ENCODE measurements at places on chromosomes 11 and 22.

- no peak for DNase-seq
Measured at GRCh38 chr11:47714554-47715081, 551 bp downstream of the AGBL2 start.

DNA sequence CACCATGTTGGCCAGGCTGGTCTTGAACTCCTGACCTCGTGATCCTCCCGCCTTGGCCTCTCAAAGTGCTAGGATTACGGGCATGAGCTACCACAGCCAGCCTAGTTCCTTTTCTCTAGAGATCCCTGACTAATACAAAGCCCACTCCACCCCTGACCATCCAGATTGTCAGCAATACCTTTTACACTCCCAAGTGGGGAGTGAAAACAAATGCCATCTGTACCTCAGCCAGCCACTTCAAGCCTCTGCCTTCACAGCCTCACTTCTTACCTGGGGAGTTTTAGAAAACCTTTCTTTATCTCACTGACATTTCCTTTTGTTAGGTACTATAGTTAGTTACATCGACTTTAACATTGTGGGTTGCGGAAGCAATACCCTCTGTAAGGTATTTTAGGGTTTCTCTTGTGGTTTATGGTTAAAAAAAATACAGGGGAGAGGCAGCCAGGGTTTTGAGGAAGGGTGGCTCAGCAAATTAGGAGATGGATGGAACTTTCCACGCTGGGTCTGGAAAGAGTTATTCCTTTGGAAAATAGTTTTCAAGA is 8.9 kb downstream of the TOM1 start:
- DNase-seq: no peak

DNA sequence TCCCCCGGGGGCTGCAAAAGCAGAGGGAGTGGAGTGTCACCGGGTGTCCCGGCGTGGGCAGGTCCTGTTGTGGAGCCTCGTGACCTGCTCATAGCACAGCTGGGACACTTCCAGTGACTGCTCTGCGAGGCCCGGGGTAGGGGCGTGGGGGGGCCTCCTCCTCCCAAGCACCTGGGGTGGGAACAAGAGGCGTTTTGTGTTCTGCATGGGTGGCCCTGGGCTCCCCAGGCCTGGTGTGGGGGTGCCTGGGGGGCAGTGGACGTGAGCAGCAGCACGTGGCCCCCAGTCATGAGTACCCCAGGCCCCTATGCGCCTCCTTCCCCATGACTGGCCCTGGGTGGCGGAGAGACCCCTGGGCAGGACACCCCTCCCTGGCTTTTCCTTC is 104.7 kb downstream of the KCNQ1 start:
- DNase-seq: no peak

DNA sequence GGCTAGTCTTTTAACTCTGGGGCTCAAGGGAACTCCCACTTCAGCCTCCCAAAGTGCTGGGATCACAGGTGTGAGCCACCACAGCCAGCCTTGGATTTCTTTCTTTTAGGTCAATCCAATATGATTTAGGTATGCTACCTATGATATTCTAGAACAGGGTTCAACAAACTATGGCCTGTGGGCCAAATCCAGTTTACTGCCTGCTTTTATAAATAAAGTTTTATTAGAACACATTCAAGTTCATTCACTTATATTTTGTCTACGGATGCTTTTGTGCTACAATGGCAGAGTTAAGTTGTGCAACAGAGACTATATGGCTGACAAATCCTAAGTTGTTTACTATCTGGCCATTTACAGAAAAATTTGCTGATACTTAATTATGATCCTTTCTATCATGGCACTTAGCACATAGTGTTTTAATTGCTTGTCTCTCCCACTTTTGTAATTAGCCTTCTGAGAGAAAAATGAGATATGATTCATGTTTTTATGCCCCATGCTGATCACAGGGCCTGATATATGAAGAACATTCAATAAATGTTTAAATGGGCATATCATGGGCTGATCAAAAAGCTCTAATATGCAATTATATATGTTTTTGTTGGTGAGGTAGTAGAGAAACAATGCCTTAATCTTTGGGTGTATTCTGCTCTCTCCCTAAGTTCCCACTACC is 109.6 kb downstream of the STIM1 start:
- DNase-seq: no peak

DNA sequence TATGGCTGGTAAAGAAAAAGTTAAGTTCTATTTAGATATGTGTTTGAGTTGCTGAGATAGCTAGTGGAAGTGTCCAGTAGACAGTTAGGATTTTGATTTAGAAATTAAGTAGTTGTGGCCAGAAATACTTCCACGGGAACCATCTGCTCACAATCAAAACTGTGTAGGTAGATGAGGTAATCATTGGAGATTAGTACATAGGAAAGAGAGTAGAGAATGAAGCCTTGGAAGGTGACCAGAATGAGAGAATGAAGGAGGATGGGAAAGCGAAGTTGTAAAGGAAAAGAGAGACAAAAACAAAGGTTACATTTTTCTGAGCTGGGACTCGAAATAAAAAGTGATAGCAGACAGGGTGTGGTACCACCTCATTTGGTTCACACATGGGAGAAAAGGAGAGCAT is 296.9 kb upstream of the SORL1-AS1 start:
- no peak for DNase-seq

GRCh38 chr22:22712666-22713365 is 68.4 kb downstream of the GGTLC2 start:
- DNase-seq: no peak

GRCh38 chr22:37601540-37602442 is 6.8 kb upstream of the GGA1 start:
- DNase-seq: no peak

DNA sequence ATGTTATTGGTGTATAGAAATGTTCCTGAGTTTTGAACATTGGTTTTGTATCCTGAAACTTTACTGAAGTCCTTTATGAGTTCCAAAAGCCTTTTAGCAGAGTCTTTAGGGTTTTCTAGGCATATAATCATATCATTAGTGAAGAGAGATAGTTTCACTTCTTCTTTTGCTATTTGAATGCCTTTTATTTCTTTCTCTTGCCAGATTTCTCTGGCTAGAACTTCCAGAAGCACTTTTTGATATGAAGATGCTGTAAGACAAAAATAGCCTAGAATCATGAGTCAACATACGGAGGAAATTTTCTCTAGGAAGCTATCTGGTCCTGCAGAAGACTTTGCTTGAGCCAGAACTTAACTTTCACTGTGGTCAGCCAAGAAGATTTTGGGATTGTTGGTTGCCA is 86.7 kb upstream of the IZUMO1R start:
- no peak for DNase-seq

- no peak for DNase-seq
Measured at GRCh38 chr11:32573228-32573627, 10.4 kb upstream of the EIF3M start.

- no peak for DNase-seq
Measured at GRCh38 chr11:95066716-95067038, at the start of gene SRSF8. Gene SRSF8 (plus strand): TSS chr11:95066919. CDS start chr11:95067227, 308 bp downstream.

- DNase-seq: no peak
Measured at GRCh38 chr22:41991111-41991510, 7.5 kb upstream of the WBP2NL start.

DNA sequence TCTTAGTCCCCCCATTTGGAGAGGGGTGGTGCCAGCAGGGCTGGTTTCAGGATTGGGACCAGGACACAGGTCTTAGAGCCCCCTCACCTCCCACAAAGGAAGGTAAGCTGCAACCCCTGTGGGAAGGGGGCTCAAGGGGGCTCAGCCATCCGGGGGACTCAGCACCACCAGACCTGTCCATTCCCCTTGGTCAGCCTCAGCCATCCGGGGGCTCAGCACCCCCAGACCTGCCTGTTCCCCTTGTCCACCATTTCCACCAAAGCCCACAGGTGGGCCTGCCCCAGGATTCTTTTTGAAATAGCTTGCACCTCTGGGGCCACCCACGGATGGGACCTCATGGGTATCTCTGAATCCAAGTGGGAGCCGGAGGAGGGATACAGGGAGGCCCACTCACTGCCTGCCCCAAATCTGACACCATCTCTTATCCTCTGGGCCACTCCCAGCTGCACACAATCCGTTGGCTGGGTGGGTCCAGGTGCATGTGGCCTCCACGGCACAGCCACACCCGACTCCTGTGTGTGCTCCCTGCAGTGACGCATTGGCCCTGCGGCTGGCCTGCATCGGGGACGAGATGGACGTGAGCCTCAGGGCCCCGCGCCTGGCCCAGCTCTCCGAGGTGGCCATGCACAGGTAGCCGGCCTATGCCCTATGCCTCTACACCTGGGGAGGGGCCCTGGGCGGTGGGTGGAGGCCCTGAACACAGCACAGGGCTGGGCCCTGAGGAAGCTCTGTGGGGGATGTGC is 15.9 kb downstream of the MCAT start:
- no peak for DNase-seq

GRCh38 chr11:19829109-19829837 is 116.6 kb downstream of the NAV2 start:
- no peak for DNase-seq

GRCh38 chr22:39432361-39432811 is 24.4 kb upstream of the MGAT3 start:
- peak; percentile 42 for DNase-seq

- no peak for DNase-seq
Measured at GRCh38 chr22:50010676-50011446, 1.7 kb downstream of the IL17REL start.

- no peak for DNase-seq
Measured at GRCh38 chr11:110629594-110629993, 82.6 kb downstream of the ARHGAP20 start.

DNA sequence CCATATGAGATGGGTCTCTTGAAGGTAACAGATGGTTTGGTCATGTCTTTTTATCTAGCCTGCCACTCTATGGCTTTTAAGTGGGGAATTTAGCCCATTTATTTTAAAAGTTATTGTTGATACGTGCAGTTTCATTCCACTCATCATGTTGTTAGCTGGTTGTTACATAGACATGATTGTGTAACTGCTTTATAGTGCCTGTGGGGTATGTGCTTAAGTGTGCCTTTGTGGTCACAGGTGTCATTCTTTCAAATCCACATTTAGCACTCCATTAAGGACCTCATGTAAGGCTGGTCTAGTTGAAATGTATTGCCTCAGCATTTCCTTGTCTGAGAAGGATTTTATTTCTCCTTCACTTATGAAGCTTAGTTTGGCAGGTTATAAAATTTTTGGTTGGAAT is 263.8 kb upstream of the LUZP2 start:
- no peak for DNase-seq

DNA sequence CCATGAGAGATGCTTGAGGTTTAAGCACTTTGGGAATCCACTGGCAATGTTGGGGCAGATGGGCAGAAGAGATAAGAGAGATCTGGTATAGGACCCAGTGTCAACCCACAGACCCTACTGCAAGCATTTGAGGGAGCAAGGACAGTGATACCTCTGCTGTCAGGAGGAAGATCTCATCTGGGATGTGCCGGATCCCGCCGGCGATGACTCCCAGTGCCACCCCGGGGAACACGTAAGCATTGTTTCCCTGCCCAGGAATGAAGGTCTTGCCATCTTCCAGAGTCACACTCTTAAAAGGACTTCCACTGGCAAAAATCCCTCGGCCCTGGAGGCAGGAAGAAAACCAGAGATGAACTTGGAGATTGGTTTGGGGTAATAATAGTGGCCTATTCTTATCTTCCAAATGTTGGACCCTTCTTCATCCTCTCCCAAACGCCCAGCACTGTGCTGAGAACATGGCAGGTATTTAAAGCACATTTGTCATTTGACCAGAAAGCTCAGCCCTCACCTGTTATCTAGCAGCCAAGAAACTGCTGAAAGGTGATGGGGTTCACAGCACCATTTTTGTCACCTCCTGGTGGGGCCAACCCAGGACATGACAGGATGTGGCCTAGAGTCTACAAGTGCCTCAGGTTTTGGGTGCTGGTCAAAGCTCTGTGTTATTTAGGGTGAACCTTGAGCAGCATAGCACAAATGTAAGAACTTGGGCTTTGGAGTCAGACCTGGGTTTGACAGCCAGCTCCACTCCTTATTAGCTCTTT is 71.7 kb downstream of the CCDC81 start:
- no peak for DNase-seq

DNA sequence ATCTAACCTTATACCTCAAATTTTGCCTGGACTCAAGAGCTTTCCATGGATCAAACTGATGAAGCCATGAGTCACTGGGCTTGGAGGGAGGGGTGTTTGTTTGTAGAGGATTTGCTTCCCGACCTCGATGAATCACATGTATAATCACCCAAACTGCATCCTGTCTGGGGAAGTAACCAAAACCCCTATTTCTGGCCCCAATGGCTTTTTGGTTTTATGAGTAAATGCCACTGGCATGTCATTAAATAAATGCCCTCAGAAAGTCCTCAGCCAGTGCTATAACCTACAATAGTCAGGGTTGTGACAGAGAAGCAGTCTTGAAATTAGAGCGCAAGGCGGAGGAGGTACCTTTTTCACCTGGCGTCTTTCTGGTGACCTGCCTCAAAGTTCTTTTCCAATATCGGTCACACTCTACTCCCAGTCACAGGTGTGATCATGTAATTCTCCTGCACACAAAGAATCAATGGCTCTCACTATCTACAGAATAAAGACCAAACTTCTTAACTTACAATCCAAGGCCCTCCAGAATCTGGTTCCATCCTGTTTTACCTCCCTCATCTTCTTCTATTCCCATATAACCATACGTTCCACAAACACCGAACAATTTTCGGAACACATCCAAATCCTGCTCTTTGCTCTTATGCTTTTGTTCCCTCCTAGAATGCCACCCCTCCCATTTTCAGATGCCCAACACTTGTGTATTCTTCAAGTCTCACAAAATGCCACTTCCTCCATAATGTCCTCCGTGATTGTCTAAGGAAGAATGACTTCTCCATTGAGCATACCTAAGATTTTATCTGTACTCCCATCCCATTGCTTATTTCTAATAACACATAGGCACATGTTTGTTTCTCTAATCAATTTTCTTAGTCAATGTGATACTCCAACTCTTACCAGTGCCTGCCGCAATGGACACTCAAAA is 81.3 kb upstream of the BLID start:
- no peak for DNase-seq

GRCh38 chr11:118382954-118383353 is 18.5 kb upstream of the ATP5MG start:
- DNase-seq: no peak

Data from nucleus accumbens (tissue), 56 donors.